ENCODE measurements at places on chromosomes 16 and 17.
A peak's percentile ranks its signal among the peaks of the same experiment; 100 is the strongest.

- peak; percentile 80 for DNase-seq
Measured at GRCh38 chr17:82351713-82352488, 7.1 kb upstream of the TEX19 start.

DNA sequence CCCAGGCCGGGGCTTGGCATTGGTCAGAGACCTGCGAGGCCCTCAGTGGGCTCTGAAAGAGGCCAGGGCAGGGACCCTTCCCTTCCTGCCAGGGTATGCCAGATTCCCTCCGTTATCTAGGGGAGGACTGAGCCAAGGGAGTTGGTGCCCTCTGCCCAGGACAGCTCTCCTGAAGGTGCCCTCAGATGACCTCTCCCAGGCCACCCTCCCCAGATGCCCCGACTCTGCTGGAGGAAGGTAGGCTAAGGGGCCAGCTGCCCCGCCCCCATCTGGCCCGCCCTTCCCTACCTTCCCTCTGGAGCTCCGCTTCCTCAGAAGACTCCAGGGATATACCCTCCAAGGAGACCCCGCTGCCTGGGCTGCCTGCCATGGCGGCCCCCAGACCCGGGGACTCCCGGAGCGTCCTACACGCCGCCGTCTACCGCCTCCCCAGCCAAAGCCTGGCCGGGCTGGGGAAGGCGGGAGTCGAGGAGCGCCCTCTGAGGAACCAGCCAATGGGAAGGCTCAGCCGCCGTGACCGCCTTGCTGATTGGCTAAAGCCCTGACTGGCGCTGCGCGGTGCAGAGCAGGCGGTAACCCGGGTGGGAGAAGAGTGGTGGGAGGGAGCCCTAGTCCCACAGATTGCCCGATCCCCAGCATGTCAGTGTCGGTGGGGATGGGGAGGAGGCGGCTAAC, 7.0 kb downstream of the MPP2 start:
- peak; percentile 78 for DNase-seq

GRCh38 chr17:41734139-41734948, at the start of gene HAP1:
TSS of gene HAP1 (minus strand) at chr17:41734643. CDS start at chr17:41734634, 9 bp downstream.
- no peak for DNase-seq

GRCh38 chr16:27242868-27243590, 25.5 kb downstream of the NSMCE1 start:
- peak; percentile 46 for DNase-seq

DNA sequence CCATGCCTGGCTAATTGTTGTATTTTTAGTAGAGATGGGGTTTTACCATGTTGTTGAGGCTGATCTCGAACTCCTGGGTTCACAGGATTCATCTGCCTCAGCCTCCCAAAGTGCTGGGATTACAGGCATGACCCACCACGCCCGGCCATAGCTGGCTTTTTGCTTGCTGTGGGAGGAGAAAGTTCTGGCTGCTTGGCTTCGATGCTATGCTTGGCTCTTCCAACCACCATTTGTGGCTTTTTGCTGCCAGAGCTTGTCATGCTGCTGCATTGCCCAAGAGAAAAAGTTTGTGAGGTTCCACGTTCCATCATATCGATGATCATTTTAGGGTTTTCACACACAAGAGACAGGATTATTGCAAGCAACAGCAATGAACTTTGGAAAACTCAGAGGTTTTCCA, 16.2 kb downstream of the BMERB1 start:
- DNase-seq, result no peak

DNA sequence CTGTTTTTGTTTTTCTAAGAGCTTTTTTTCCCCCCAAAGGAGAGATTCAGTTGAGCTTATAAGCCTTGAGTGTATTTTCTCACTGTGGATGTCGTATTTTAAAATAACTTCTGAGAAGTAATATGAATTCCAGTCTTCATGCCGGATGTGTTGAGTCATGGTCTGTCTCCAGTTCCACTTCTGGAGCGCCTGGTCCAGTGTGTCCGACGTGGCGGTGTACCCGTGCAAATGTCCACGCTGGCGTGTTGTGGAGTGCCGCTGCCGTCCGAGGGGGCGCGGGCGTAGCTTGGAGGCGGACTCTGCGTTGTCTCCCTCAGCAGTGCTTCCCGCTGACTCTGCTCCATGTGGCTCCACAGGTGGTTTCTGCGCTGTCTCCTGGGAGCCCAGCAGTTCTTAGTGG, 60.9 kb upstream of the ZNF750 start:
- DNase-seq, result no peak

DNA sequence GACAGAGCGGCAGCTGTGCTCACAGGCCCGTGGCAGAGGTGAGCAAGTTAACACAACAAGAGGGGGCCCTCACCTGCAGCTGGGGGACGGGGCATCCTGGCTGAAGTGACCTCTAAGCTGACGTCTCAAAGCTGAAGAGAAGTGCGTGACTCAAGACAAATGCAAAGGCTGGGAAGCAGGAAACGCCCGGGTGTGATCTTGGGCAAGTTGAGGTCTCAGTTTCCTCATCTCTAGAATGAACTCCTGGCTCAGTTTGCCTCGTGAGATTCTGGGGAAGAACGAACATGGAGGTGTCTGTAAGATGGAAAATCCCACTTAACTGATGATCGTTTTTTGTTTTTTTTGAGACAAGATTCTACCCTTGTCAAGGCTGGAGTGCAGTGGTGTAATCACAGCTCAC, 40.1 kb upstream of the C1QL1 start:
- DNase-seq, result no peak

GRCh38 chr16:74107795-74108610, 188.6 kb upstream of the PSMD7 start:
- DNase-seq, result peak; percentile 5

DNA sequence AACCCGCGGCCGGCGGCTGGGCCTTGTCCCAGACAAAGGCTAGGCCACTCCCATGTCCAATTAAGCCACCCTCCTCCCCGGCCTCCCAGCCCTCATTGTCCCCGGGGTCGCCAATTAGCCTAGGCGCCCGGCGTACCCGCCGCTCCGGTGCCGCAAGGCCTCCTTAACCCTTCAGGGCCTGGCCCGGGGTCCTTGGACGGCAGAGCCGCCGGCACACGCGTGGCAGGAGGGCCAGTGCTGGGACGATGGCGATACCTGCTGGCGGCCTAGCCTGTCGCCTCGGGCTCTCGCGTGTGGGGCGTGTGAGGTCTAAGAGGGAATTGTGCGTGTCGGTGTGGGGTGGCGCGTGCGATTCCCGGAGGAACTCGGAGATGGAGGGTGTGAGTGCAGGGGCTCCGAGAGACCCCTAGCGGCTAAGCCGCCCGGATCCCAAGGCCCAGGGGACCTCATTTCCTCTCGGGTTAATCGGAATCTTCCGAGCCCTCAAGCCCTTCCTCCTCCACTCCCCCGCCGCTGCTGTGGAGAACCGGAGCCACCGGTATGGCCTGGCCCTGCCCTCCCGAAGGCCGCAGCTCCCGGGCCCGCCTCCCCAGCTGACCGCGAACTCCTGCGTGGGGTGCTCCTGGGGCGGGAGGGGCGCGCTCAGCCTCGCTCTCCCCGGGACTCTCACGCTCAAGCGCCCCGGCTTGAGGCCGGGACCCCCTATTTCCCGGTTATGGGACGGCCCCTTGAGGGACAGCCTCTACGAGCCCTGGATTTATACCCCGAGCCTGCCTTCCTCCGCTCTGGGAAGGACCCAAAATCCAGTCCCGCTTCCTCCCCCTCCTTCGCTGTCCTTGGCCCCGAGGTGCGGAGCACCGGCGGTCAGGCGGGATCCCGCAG, 11.9 kb downstream of the TBX2 start:
- DNase-seq, result no peak

- DNase-seq, result no peak
Measured at GRCh38 chr16:23269248-23269953, 32.7 kb upstream of the SCNN1B start.

Data from CD4-positive, alpha-beta T cell treated with Interleukin-6 at 100 ng/mL for 8 hours (primary cell).